ENCODE measurements at places on chromosomes 6 and 20.

- no peak for DNase-seq
Observed at GRCh38 chr20:42604998-42605956, 584.4 kb downstream of the PTPRT start.

GRCh38 chr20:31587545-31588389, 17.3 kb upstream of the ID1 start:
- no peak for DNase-seq

- DNase-seq, result no peak
Observed at GRCh38 chr6:125955973-125956372, 597 bp upstream of the HINT3 start.

GRCh38 chr20:53711333-53712211, 117.9 kb upstream of the ZNF217 start:
- DNase-seq, result no peak

Data from HEK293T (cell line).